ENCODE measurements at places on chromosomes 1 and 21.

GRCh38 chr1:15696956-15697521, 12.9 kb downstream of the PLEKHM2 start:
- no peak for DNase-seq

- no peak for DNase-seq
Observed at GRCh38 chr1:212624976-212625501, 16.5 kb downstream of the ATF3 start.

- no peak for DNase-seq
Observed at GRCh38 chr1:227921461-227922185, 26.1 kb downstream of the WNT9A start.

DNA sequence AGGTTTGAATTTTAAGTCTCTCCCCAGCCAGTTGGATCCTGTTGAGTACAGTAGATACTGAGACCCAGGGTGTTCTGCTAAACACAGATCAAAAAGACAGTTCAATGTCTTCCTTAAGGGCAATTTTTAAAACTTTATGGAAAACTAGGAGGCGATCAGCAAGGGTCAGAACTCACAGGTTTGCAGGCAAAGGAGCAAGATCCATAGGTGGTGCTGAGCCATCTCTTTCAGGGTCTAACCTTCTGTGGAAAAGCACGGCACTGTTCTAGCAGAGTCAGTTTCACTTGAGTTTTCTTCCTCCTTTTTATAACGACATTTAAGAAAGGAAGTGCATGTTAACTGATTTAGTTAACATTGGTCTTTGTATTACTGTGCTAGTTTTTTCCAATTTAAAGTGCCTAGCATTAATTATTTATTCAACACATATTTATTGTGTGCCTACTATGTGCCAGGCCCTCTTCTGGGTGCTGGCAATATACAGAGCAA, at the start of gene CD84:
TSS of gene CD84 (minus strand) at position 281 of the 486 bp plus-strand sequence. CDS start at position 222, 59 bp downstream.
- no peak for DNase-seq

- no peak for DNase-seq
Observed at GRCh38 chr1:151325231-151325630, 2.0 kb downstream of the PI4KB start.

GRCh38 chr1:169878498-169878897, 15.2 kb downstream of the SCYL3 start:
- no peak for DNase-seq

DNA sequence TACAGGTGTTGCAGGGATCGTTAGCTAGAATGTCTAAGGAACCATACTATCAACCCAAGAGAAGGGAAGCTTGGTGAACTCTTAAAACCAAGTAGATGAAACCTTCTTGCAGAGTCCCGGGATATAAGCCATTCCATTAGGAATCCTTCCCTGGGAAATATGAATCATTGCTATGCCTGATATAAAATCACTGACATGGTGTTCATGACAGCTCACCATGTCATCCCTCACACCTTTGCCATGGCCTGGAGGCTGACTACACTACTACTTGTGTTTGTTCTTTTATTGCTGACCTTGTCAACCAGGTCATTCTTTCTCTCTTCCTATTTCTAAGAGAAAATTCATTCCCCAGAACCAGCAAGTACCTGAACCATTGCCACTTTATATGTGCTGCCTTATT, 12.1 kb downstream of the ST6GALNAC3 start:
- no peak for DNase-seq

GRCh38 chr1:72942008-72942407, 659.7 kb upstream of the NEGR1 start:
- no peak for DNase-seq

GRCh38 chr1:167107456-167107855, 13.6 kb downstream of the STYXL2 start:
- no peak for DNase-seq

- DNase-seq: no peak
Observed at GRCh38 chr1:192476802-192477298, 98.7 kb upstream of the RGS1 start.

- no peak for DNase-seq
Observed at GRCh38 chr1:212060632-212061472, 25.3 kb downstream of the DTL start.

DNA sequence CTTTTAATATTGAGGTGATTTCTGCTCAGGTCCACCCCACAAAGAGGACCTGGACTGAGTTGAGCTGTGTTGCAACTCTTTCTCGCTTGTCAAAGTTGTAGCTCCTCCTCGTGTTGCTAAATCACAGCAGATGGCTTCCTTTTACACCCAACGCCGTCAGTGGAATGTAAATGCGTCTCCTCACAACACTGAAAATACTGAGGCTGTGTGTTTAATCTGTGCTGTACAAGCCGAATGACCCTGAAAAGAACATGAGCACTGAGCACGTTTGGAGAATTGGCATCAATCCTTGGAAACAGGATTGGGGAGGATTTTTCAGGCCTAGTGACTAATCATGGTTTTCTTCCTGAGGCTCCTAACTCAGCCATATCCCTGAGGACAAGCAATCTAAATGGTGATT, 196.0 kb downstream of the CRB1 start:
- no peak for DNase-seq

GRCh38 chr21:46457801-46458314, 833 bp upstream of the DIP2A start:
- no peak for DNase-seq

DNA sequence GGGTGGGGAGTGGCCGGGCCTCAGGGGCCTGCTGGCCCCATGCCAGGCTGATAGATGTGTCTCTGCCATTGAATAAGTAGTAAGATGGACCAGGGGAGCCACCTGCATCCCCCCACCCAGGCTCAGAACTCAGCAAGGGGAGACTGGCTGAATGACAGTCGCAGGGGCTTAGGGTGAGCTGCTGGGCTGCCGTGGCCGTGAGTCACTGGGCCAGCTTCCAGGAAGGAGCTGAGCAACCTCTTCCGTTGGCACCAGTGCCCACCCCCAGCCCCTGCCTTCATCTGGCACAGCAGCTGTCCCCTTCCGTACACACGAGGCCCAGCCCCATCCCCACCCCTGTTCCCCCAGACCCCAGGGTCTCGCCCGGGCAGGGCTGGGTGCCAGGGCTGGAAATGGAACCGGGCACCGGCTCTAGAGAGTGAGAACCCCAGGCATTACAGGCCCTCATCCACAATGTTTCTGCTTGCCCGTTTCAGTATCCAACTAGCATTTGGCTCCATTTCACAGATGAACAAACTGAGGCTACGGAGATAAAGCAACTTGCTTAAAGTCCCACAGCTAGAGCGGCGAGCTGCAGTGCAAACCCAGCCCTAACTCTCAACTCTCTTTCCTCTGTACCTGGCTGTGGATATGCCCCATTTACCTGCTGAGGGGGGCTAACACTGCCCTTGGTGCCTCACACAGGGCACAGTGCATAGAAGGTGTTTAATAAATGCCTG, 10.2 kb downstream of the WNT4 start:
- no peak for DNase-seq

- no peak for DNase-seq
Observed at GRCh38 chr1:11564237-11564636, 85.3 kb downstream of the DISP3 start.

DNA sequence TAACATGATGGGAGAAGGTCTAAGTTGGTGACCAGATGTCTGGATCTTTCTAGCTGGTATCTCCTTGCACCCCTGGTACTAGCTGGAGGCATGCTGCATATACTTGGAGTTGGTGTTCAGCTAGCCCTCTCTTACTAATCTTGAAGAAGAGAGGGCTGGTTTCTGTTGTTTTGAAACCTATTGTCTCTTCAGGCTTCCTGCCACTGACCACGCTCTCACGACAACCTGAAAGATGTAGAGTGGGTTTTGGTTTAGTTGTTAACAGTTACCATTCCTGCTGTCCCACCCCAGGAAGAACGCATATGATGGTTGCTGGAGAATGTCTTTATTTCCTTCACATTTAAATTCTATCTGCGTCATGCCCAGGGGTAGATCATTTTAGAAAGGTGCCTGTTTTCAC, 3.6 kb downstream of the MAN1C1 start:
- no peak for DNase-seq

DNA sequence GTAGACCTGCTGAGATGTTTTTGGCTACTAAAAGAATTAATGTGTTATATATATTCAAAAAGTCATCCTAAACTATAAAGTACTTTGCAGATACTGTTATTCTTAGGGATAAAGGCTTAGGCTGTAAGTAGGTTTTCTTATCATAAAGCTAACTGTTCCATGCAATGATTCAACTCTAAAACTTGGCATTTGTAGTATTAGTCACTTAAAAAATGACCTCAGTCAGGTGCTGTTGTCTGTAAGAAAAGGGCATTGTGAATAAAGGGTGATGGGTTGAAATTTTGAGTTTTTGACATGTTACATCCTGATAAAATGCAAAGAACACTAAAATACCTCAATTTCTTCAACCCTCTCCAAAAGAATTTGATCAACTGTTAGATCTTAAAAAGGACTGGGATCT, 32.9 kb downstream of the ADCY10 start:
- DNase-seq: no peak

DNA sequence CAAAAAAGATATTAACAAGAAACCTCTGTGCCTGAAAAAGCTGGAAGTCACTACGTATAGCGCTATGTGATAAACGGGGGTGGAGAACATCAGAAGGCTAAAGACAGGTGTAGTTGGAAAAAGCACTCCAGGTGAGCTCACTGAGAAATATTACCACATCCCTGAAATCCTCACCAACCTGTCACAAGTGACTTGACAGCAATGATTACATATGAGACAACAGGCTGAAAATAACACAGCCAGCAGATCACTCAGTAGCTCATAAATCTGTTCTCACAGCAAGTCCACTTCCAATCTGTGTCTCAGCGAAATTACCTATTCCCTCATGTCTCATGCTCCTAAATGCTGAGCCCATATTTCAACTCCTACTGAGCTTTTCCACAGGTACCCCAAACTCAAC, 120.5 kb downstream of the UBR4 start:
- no peak for DNase-seq

GRCh38 chr21:33219300-33219699, 10.4 kb upstream of the IFNAR2 start:
- DNase-seq: no peak

- DNase-seq: no peak
Observed at GRCh38 chr1:8851060-8851459, 27.4 kb downstream of the ENO1 start.

DNA sequence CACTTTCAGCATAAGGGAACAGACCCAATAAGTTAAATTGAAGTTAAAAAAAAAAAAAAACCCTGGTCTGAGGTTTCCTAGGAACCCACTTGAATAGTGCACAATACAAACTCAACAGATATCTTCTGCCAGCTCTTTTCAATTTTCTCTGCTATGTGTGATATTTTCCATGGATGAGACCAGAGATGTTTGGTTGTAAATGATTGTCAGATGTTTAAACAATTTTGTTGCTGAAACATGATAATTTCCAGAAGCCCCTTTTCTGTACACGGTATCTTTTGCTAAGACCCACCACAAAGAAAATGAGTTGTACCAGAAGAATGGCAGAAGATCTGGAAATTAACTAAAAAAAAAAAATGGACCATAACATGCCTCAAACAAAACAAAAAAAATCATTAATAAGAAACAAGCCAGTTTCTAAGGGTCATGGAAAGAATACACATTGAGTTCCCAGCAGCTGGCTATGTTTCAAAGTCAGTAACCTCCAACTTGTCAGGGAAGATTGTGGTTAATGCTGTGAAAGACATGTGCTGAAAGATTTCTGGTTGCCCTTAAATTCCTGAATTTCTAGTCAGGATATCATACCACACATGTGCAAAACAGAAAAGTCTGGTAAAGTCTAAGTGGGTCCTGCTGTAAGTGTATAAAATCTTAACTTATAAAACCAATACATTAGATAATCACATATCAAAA, 35.6 kb upstream of the MGST3 start:
- no peak for DNase-seq

GRCh38 chr1:191977874-191978506, 180.3 kb upstream of the RGS18 start:
- no peak for DNase-seq

DNA sequence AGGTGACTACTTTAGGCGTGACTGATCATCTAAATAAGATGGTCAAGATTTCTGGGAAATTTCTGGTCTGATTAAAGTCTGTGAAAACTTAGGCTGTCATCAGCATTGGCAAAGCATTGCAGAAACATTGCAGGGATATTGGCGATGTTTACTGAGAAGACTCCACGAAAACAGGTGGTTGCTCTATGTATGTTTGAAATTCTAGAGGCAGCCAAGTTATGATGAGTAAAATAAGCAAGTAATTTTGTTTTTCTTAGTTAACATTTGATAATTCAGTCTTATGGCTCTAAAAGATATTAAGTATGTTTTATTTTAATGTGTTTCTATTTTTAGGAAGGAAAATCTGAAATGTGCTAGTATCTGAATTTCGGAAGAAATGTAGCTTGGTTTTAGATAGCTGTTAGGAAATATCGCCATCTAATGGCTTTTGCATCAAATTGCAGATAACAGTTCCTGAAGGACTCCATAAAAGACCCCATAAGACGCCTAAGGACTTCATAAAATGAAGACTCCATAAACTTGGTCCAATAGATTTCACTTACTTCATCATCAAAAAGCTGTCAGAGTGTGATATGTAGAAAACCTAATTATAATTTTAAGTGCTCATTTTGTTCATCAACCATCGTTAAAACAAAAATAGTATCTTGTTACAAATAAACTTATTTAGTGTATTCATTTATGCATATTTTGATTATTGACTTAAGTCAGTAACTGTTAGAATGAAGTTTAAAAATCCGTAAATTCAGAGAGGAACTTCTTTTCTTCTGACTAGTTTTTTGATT, 344.6 kb downstream of the RYR2 start:
- no peak for DNase-seq

DNA sequence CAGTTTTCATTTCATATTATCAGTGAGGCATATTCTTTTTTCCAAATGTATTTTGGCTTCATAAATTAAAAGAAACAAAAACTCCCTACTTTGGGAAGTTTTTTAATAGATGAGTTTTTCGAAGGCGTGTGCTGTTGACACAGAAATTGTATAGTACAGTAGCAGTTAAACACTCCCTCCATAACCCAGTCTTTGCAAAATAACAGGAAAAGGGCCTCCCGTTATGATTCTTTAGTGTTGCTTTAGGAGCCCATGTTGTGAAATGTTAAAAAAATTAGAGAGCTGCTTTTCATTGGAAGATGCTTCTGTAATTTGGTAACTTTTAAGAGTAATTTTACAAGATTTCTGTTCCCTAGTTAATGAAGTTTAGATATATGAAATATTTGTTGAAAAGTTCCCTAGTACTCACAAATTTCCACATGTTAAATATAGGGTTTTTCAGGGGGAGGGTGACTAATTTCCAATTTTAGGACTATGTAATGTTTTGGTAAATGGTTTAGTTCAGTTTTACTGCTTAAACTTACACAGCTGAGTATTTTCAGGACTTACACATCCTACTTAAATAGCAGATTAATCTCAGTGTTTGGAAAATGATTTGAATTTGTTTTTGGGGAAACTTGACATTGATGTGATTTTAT, 2.0 kb downstream of the CAMSAP2 start:
- DNase-seq: no peak
